Thoracic aorta (tissue), 2 donors: ENCODE measurements at places on chromosomes 3 and 15. TPM values are rescaled to one million over a fixed set of nuclear protein-coding genes. Genes with fewer than 3 reads are reported as not detected.

- DNase-seq, result no peak
Observed at GRCh38 chr15:69307939-69308338, 9.2 kb downstream of the PAQR5 start.

DNA sequence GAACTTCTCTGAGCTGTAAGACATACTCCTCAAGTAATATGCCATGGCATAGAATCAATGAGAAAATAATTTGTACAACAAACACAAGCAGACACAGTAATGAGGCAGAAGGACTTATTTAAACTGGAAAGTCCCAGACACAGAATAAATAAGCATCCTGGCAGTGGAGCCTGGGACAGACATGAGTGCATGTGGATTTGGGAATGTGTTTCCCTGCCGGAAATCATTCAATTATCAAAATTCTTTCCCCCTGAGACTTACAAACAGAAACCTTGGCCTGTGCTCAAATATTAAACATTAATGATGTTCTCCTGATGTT, 520.1 kb downstream of the ROBO1 start:
- no peak for DNase-seq

- DNase-seq, result no peak
Observed at GRCh38 chr15:74428970-74429780, 4.6 kb downstream of the SEMA7A start.

GRCh38 chr3:44924457-44925084, 50.2 kb downstream of the TGM4 start:
- no peak for DNase-seq

DNA sequence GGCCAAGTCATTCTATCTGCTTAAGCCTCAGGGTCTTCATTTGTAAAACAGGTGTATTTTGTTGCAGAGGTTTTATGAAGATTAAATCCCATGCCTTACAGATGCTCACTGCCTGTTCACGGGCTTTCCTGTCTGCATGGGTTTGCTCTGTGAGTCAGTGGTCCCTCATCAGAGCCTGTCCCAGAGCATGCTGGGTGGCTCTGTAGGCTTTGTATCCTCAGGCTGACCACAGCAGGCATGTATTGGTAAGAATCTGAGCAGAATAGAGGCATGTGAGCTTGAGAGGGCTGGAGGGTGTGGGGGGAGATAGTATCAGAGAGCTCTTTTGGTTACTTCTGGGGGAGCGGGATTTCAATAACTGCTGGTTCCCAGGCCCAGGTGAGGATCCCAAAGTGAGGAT, 45.4 kb upstream of the PLXNA1 start:
- DNase-seq, result no peak

DNA sequence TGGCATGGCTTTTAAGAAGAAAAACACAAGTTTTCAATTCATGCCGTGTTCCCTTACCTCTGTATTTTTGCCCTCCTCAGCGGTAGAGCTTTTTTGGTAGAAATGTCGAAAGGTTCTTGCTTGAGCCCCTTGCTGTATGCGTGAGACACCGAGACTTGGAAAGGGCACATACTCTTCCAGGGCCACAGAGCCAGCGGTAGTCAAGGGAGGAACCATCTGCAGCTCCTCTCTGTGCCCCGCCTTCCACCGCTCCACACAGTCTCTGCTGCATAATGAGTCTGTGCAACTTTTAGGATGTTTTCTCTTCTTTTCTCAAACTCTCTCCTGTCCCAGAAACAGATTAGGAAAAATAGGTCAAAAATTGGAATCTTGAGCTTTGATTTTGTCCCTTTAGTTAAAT, 77.5 kb downstream of the LPP start:
- DNase-seq, result no peak

DNA sequence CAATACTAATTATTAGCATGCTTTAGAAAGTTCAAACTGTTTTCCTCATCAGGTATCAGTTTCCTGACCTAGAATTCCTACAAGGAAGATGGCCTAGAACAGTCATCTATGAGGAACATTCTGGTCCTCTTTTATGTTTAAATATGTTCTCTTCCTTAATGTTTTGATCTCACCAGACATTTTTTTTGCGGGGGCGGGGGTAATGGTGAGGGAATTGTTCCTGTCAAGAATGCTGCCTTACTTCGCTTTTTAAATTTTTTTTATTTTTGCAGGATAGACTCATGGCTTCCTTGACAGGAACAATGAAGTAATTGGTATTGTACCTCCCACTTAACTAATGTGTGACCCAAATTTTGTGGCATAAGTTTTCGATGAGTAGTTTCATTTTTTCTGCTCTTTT, 44.3 kb upstream of the NANOGP8 start:
- DNase-seq, result no peak

DNA sequence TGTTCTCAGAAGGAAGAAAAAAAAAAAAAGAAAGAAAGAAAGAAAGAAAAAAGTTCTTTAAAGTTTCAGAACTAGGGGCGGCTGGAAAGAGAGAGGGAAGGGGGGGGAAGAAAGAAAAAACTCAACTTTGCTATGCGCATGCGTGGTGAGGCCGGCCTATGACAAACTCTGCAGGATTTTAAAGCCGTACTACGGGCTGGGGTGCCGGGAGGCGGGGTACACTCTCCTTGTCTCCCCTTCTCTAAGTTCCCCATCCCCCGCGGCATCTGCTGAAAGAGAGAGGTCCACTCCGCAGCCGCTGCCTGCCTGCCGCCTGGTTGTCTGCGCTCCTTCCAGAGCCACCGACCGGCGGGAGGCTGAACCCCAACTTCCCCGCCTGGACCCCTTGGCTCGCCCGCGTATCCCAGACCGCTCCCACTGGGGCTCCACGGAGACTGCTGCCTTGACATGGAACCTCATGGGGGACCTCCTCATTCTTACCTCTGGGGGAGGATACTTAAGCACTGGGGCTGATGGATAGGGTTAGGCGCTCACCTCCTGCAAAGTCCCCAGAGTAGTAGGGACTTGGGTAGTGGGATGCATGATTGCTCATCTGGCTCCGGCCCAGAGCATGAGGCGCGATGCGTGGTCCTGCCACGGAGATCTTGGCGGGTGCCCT, 1.4 kb upstream of the WNT5A start:
- DNase-seq, result no peak

DNA sequence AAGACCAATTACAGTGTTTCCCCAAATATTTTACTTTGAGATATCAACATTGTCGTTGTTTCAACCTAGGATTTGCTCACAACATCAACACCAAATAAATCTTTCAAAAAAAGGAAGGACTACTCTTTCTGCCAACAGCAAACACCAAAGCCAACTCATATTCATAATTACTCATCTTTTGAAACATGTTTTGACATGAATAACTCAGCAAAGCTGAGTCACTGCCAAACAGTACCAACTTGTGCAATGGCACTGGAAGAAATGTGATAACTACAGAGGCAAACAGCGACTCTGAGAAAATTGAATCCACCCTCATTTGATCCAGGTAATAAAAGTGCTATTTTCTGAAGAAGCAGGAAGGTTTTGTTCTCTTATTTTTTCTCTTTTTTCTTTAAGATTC, 67.2 kb downstream of the PEX5L start:
- DNase-seq, result no peak

- DNase-seq, result no peak
Observed at GRCh38 chr3:89059211-89059925, 48.1 kb upstream of the EPHA3 start.

DNA sequence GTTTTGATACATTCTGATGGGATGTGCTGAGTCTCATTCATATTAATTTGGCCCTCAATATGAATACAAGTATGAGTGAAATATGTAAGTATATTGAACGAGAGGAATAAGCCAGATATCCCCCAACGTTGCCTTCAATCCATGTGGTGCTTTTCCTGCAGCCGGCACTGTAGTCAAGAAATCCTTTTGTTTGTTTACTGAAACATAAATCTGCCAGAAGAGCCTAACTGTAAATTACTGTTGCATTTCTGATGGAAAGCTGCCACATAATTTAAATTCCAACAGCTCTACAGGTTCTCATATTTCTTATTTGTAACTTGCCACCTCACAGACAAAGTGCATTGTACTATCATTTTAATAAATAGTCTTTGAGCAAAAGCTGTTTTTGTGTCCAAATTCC, 314.0 kb downstream of the KBTBD8 start:
- DNase-seq, result no peak

GRCh38 chr3:97952280-97952679, 20.0 kb downstream of the RIOX2 start:
- no peak for DNase-seq

DNA sequence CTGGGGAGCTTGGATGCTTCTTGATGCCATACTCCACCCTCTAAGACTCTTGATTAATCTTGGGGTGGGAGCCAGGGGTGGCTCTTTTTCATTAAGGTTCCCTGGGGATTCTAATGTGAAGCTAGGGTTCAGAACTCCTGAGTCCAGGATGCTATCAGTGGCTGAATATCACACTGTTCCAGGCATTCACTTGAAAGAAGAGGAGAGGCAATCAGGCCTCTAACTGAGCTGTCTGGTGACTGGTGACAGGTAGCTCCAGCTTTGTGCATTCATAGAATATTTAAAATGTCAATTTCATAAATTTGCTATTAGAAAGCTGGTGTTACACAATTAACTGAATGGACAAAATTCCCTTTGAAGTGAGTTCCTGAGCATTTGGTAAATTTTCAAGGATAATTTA, 139.0 kb downstream of the CHDH start:
- no peak for DNase-seq

DNA sequence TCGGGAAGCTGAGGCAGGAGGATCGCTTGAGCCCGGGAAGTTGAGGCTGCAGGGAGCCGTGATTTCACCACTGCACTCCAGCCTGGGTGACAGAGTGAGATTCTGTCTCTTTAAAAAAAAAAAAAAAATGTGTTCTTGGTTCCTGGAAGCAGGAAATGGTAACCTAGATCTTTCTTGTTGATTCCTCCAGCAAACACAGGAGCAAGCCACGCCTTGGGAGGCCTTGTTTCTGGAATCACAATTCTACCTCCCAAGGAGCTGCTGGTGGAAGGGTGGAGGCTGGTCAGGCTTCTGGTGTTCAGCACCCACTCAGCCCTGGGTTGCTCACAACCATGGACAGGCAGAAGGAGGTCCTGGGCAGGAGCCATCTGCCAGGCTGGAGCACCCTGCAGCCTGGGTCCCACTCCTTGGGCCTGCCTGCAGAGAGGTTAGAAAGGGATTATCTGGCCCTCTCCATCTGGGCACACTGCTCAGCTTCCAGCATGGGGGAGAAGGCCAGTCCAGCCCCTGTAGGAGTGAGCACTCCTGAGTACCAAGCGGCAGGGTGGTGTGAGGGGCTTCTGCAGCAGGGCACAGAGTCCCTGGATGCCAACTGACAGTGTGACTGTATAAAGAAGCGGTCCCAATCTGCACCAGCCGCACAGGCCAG, 65.6 kb downstream of the ABTB1 start:
- no peak for DNase-seq

GRCh38 chr3:70065696-70066253, 66.2 kb downstream of the SAMMSON start:
- no peak for DNase-seq

- DNase-seq, result no peak
Observed at GRCh38 chr3:170483485-170484262, 65.0 kb downstream of the CLDN11 start.

DNA sequence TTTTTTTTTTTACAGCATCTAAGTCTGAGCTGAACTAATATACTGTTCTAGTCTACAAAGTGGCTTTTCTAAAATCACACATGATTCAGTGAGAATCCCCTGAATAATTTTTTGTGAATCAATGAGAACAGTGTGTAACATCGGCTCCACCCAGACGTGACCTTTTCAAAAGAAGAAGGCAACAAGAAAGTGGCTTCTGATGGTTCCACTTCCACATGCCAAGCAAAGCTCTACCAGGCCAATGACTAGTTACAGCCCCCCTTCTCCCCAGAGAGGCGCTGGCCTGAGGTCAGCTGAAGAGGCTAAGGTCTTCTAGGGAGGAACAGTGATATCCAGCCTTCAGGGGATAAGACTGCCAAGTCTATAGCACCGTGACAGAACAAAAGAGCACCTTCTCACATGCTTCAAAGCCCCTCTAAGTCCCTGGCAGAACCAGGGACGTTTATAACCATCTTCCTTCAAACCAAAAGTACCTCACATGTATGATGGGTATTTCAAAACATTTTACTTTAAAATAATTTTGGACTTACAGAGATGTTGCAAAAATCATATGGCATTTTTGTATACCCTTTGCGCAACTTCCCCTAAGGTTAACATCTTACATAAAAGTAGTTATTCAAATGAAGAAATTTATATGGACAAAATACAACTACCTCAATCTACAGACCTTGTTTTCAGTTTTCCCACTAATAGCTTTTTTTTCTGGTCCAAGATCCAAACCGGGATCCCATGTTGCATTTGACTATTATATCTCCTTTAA, 177.9 kb downstream of the OSBPL10 start:
- DNase-seq, result no peak

- DNase-seq, result no peak
Observed at GRCh38 chr3:149435996-149436885, 38.3 kb upstream of the TM4SF4 start.

DNA sequence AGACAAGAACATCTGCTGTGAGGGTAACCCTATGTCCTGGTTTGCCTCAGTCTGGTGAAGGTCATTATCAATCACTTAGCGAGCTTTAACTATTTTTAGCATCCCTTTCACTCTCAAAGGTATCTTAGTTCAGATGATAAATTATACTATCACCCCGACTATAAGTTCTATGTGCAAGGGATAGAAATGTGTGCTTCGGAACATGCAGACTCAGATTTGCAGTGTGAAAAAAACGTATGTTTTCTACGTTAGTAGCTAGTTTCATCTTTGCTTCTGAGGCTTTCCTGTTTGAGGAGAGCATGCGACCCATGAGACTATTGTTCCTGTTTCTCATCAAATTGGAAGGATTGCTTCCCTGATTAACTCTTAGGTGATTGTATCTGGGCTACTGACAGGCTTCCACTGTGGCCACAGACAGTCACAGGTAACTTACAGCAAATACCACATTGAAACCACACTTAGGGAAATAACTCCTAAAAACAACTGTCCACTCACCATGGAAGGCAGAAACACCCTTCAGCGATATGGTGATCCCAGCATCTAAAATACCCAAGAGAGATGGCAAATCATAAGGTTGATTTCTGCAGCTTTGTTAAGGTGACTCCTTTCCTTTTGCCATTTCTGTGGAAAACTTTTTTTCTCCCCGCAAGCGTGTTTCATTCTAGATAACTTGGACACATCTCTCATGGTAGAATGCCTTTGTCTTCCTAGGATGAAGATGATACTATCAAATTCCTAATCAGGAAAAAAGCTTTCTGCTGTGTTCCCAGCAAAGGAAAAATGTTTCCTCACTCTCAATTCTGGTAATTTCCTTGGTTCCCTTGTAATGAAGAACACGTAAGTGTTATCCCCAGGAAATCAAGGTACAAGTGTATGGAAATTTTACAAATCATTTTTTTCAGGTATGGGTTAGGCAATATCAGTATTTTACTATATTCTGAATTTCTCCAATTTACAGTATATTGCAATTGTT, 5.2 kb downstream of the GCSAM start:
- no peak for DNase-seq

The RBMS3 gene
- 149 TPM for total RNA-seq

The SLC28A2 gene
- not detected for total RNA-seq

The RTP4 gene
- total RNA-seq, result not detected

The NKTR gene
- total RNA-seq, result 210 TPM

The GOLGA8S gene
- 0.14 TPM for total RNA-seq

The ZIC1 gene
- total RNA-seq, result 0.07 TPM

The SYNPR gene
- not detected for total RNA-seq

The DNAH12 gene
- 0.95 TPM for total RNA-seq
